ENCODE measurements at places on chromosomes 4 and X.

GRCh38 chrX:54473993-54474859, 21.8 kb downstream of the FGD1 start:
- DNase-seq: no peak

GRCh38 chrX:120238933-120239332, 11.7 kb upstream of the ZBTB33 start:
- no peak for DNase-seq

DNA sequence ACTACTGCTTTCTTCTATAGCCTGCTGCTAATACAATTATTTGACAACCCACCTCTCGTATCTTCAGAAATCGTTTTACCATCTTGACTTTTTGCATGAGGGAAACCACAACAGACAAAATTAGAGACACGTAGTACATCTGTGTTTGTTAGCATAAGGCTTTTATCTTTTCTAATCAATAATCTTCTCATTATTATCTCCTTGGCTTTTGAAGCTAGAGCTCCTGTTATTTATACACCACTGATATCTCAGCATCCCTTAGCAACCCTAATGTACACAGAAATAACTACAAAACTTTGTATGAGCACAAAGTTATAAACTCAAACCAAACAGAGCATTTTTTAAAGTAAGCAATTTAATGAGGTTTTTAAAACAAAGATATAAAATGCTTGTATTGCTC, 39.7 kb downstream of the CORIN start:
- DNase-seq: no peak

- no peak for DNase-seq
Observed at GRCh38 chrX:109880629-109881028, 122.3 kb upstream of the TMEM164 start.

DNA sequence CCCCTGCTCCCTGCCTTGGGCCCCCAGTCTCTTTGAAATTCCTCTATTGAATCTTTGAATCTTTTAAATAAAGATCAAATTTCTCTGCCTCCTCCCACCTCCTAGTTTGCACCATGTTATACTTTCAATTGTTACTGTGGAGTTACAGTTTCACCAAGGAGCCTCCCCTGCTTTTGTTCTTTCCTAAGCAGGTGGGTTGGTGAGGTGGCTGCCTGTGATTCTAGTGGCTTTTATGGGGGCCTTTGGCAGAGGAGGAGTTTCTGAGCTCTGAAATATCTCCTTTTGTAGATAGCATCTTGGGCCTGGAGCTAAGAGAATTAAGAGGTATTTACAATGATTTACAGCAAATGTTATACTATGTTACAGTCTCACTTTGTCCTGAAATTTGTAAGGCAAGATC, 133.8 kb upstream of the STX18 start:
- no peak for DNase-seq

- DNase-seq: no peak
Observed at GRCh38 chr4:48275247-48275646, 5.6 kb upstream of the TEC start.

GRCh38 chrX:112645774-112646173, 34.0 kb downstream of the LHFPL1 start:
- no peak for DNase-seq

- no peak for DNase-seq
Observed at GRCh38 chr4:32569861-32570260, 1849.7 kb downstream of the PCDH7 start.

DNA sequence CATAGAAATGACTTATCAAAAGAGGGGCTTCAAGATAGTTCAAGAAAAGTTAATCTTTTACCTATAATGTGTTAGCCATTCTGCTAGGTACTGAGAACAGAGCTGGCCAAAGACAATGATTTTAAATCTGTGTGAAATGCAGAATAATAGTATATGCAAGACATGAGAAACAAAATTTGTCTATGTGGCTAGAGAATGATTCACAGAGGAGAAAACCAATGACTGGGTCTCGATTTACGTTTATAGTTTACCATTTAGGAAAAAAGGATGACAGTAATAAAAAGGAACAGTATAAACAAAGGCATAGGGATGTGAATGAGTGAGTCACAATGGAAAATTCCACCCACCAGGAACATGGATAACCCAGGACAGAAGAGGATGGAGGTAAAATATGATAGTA, 31.9 kb downstream of the NPFFR2 start:
- no peak for DNase-seq

DNA sequence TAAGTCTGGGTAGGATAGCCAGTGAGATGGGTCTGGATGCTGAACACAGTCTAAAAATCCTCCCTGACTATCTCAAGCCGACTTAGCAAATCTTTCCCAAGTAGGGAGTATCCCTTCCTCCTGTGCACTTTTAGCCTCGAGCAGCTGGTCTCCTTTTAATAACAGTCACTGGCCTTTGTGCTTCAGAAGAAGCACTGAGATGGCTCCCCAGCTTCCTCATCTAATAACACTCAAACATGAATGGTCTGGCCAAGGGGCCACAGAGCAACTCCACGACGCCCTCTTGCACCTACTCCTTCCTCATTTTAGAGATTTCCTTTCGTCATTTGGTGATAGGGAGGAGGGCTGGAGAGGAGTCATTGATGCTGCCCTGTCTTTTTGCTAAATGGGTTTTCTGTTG, 78.8 kb upstream of the TMEM150C start:
- DNase-seq: no peak

DNA sequence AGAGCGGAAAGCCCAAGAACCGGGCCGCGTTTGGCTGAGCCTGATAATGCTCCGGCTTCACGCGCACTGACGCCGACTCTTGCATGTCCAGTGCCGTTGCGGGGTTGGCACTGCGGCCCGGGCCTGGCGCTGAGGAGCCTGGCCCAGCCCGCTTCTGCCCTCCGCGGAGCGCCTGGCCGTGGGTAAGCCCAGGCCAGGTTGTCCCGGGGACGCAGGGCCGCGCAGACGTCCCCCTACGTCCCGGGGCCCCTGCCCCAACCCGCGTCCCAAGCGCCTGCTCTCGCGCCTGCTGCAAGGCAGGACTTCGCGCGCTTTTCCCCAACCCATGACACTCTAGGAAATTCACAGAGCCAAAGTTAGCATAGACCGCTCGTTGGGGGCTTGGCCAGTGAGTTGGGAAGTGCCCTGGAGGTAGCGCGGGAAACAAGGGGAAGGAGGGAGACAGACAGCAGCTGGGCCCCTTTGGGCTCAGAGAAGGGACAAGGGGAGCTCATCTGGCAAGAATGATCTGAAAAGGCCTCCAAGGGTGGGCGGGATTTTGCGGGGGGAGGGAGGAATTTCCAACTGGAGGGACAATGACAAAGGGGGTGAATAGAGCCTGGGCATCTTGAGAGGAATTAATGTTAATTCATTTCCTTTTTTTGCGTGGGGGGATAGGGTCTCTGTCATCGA, 665 bp upstream of the LRPAP1 start:
- DNase-seq: no peak

- DNase-seq: no peak
Observed at GRCh38 chr4:37040816-37041215, 203.7 kb upstream of the NWD2 start.

- no peak for DNase-seq
Observed at GRCh38 chrX:70549429-70549828, 104.8 kb downstream of the DLG3 start.

DNA sequence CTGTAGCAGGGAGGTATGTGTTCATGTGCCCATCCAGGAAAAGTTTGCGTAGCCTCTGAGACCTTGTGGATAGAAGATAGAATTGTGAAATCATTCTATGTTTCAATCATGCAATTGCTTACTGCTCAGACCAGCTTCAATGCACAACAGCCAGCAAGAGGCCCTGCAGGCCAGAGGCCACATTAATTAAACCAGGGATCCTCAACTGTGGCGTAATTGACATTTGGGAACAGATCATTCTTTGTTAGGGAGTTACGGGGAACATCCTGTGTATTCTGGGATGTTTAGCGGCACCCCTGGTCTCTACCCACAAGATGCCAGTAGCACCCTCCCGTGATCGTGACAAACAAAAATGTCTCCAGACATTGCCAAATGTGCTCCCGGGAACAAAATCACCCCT, 86.5 kb upstream of the PRPS2 start:
- DNase-seq: no peak

DNA sequence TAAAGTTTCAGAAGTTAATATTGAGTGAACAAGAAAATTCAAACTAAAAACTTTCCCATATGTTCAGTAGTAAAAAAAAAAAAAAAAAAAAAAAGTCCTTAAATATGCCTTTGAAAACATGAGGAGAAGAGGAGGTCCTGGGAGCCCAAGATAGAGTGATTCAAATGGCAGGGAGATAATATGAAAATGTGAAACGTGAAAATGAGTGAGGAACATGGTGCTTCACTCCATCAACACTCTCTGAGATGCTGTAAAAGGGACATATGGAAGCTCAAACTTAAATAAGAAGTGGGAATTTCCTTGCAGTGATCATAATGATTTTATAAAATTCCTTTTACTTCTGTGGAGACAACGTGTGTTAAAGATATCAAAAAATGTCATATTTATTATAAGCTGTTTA, 423.9 kb downstream of the PABPC4L start:
- no peak for DNase-seq

GRCh38 chr4:87044511-87045233, 109.9 kb downstream of the AFF1 start:
- no peak for DNase-seq

GRCh38 chr4:102959496-102959895, 60.0 kb downstream of the SLC9B1 start:
- no peak for DNase-seq

- no peak for DNase-seq
Observed at GRCh38 chr4:102819588-102820365, 7.6 kb downstream of the UBE2D3 start.

GRCh38 chrX:71178908-71179307, 34.3 kb downstream of the NLGN3 start:
- DNase-seq: no peak

DNA sequence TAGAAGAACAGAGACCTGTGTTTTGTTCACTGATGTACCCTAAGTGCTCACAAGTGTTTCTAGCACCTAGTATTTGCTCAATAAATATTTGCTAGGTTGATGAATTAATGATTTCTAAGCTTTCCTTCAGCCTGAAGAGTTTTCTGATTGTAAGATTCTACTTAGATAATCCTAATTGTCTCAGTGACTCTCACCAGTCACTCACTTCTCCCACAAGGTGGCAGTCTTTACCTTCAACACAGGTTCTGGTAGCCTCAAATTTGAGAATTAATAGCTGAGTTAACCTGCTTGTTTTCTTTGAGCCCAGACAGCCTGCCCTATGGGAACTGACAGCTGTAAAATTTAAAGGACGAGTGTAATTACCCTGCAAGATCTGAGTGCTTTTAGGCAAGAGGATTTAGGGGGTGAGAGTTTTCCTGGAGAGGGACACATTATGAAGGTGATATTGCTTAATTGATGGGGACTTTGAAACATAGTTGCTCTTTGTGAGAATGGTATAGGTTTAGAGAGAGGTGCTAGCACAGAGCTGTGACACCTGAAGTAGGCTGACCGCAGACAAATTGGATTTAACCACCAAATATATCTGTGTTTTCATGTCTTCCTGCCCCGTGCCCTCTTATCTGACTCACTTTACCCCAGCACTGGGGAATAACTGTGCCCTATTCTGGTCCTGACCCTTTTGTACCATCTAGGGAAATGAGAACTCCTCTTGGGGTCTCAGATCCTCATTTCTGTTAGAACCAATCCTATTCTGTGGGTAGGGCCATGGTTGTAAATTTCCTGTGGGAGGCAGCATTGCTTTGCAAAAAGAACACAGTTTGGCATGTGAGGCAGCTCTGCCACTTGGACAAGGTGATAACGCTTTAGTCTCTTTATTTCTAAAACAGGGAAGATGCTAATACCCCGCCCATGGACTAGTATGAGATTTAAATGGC, 27.7 kb downstream of the CD38 start:
- DNase-seq: no peak

DNA sequence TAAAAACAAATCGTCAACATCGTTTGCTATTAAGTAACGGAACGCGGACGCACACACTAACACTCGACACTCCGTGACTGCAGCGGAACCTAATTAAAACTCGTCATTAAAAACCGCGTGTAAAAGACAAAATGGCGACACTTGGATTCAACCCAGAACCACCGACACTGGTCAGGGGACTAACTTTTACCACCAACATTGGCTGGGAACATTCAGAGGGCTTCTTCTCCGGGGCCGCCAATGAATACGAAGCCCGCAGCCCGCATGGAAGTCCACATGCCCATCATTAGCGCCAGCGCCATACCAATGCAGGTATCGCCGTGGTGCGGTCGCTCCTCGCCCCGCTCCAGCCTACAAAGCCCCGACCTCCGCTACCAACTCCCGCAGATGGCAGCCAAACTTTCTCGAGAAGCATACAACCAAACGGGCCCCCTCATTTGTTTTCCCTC, 498 bp downstream of the RBMX start:
- DNase-seq: peak; percentile 27

All from activated effector memory CD4-positive, alpha-beta T cell treated with Interleukin-2 at 50 U/mL for 16 hours (primary cell).